ENCODE measurements at places on chromosomes 5 and 9.

GRCh38 chr9:69746859-69747560, 12.8 kb downstream of the PTAR1 start:
- no peak for DNase-seq

GRCh38 chr5:143401227-143402016, 2.1 kb downstream of the NR3C1 start:
- no peak for DNase-seq

- DNase-seq, result no peak
Observed at GRCh38 chr9:135350003-135350315, 129.6 kb upstream of the PPP1R26 start.

GRCh38 chr9:74940600-74940999, 12.1 kb downstream of the C9orf40 start:
- DNase-seq, result no peak

DNA sequence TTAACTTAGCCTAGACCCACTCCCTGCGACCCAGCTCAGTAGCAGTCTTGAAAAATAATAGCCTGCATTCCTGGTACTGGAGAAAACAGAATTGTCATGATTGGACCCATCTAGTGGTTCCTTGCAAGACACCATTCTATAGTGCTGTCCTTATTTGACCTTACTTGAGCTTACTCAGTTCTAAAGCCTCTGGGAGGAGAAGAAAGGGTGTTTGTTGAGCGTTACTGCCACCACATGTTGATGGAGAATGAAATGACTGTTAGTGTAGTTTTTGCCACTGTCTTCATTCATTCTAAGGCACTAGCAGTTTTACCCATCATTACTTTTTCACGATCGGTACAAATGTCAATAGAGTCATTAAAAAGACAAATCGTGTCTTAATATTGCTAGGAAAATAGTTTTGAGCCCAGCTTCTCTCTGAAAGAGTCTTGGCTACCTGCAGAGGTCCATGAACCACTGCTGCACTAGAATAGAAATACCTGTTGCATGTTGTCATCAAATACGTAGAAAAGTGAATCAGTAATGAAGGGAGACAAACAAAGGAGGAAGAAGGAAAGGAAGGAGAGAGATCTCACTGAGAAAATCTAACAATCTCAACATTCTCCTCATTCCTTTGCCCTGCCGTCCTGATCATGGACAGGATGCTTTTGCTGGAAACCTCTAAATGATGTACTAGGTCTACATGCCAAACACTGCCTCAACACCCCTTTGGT, 96.0 kb downstream of the LIX1 start:
- DNase-seq, result no peak

DNA sequence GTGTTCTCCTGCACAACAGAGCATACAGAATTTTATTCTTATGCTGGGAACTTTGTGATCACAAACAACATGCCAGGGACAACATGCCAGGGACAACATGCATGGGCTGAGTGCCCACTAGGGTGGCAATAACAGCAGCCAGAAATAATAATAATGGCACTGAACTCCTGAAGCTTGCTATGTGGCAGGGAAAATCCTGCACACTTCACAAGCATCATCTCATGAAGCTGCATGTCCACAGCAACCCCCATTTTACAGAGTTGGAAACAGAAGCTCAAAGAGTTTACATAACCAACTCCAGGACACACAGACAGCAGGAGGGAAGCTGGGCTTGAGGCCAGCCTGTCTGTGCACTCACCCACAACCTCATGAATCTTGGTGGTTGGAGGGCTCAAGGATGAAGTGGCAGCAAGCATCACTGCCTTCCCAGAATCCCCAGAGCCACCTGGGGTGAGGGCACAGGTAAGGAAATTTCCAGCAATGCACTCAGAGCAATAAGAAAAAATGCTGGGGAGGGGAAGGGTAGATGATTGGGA, 111.4 kb downstream of the GABBR2 start:
- DNase-seq, result no peak

- no peak for DNase-seq
Observed at GRCh38 chr5:82164176-82164976, 113.8 kb downstream of the RPS23 start.

DNA sequence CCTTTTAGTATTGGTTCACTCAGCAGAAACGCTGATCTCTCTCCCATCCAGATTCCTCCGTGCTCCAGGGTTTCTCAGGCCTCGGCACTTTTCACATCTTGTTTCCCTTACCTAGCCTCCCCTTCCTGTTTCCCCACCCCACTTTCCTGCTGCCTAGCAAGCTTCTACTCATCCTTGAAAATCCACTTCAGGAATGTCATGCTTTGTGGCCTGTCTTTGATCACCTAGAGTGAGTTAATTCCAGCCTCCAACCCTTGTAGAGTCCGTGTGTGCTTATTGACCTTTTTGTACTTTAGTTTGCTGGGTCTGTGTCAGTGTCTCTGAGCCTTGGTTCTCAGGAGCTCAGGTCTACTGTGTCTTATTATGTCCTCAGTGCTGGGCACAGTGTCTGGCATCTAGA, 116.6 kb downstream of the AOPEP start:
- DNase-seq, result no peak

DNA sequence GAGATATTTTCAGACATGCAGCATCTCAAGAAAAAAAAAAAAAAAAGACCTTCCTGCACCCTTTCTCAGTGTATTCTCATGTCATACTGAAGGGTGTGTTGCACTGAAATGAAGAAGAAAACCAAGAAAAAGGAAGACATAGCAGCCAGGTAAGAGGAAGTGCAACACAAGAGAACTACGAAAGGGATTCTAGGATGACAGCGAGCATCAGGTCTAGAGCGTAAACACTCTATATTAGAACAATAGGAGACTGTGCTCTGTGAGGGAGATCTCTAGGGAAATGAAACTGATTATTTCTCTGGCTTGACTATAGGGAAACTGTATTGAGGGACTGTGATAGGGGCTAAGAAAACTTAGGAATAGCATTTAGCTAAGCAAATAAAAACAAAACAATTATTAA, 30.0 kb downstream of the BTF3 start:
- DNase-seq, result no peak

- DNase-seq, result no peak
Observed at GRCh38 chr9:22052376-22052945, 43.4 kb upstream of the CDKN2B start.

- DNase-seq, result no peak
Observed at GRCh38 chr5:81010336-81011169, 50.4 kb downstream of the RASGRF2 start.

- no peak for DNase-seq
Observed at GRCh38 chr5:7422316-7423106, 26.6 kb downstream of the ADCY2 start.

- no peak for DNase-seq
Observed at GRCh38 chr5:135140446-135141204, 106.6 kb upstream of the PITX1 start.

DNA sequence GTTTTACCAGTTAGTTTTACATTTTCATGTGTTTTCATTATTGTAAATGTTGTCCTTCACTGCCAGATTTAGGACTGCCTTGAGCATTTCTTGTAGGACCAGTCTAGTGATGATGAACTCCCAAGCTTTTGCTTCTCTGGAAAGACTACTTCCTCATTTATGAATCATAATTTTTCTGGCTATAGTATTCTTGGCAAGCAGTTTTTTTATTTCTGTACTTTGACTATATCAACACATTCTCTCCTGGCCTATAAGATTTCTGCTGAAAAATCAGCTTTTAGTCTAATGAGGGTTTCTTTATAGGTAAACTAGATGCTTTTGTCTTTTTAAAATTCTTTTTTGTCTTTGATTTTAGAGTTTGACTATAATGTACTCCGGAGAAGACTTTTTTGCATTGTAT, 256.8 kb upstream of the GRAMD2B start:
- DNase-seq, result no peak

DNA sequence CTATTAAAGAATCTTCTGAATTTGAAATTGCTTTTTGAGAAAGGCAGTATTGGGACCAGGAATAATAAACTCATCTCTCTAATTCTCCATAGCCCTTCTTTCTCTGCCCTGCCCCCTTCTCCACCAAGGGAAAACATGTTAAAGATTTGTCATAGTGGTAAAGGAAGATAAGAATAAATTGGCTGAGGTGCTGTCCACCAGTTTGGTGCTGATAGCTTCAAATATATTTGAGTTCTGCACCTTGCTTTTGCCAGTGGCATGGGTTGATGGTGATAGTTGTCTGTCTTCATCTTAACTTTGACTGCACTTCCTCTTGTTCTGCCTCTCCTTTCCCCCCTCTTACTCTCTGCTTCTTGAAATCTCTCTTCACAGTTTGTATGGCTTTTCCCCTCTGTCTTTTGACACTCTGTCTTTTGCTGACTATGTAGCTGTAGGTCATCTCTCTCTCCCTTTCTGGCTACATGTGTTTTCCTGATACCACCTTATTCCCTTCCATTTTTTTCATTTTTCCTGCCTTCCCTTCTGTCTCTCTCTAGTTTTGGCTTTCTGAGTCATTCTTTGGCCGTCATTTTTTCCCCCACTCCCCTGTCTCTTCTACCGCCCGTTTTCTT, 56.6 kb downstream of the NDUFS4 start:
- DNase-seq, result no peak

DNA sequence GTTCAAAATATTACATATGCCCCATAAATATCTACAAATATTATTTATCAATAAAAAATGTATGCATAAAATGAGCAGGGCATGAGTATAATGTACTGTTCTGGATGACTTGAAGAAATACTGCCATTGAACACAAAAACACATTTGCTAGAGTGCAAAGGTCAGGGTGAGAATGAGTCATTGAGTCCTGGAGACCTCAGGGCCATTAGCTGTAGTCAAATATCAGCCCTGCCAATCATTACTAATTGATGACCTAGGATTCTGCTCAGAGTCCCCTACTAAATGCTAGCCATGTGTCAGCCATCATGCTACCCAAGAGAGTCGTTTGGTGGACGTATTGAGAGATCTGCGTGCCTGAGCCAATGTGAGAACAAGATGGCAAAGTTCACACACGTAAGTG, 80.3 kb upstream of the FAM169A start:
- no peak for DNase-seq

DNA sequence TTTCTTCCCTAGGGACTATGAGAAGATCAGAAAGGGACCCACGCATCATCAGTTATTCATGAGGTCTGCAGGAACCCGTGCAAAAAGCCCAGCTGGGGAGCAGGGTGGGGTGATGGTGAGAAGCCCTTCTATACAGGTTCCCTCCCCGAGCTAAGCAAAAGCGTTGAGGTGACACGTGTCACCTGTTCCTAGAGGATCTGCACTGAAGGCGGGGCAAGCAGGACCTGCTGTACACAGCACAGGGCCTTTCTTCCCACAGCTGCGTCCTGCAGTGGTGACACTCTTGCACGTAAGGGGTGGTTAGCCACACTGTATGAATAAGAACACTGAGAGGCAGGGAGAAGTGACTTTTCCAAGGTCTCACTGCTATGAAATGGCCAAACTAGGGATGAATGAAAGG, 37.2 kb upstream of the SH3PXD2B start:
- no peak for DNase-seq

- no peak for DNase-seq
Observed at GRCh38 chr9:19465586-19466279, 56.9 kb downstream of the ACER2 start.

- DNase-seq, result no peak
Observed at GRCh38 chr5:39177631-39177964, 41.8 kb downstream of the FYB1 start.

DNA sequence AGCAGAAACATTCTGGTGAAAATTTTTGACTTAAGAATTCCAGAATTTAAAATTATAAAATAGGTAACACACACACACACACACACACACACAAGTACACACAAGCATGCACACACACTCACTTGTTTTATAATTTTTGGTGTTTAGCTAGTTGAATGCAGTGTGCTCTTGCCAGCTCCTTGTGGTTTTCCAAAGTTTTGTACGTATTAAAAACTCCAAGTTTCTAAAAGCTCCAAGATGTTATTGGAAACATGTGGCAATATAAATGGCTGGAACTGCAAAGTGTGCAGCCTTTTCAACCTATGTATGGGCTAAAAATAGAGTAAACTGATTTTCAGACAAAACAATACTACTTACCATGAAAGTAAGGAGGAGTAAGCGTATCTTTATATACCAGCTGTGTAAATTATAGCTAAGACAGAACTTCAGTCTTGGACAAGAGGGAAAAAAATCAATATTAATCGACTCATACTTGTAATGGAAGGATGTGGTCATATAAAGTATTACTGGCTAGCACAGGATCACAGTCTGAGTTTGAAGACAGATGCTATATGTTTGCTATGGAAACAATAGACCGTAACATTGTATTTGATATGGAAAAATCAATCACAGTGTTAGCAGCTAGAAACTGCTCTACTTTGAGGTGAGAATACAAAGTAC, 727.1 kb upstream of the GRAMD2B start:
- DNase-seq, result no peak

DNA sequence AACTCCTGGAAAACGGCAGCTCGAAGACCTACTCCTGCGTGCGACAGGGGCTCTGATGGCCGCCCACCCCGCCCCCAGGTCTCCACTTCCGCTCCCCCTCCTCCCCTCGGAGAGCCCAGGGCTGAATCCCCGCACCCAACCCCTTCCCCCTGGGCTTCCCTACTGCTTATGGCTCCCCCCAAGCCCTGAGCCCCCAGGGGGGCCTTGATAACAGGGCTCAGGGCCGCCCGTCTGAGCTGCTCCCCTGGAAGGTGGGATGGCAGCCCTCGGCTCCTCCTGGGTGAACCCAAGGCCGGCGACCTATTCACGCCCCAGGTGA, 30.4 kb downstream of the GLT6D1 start:
- no peak for DNase-seq

GRCh38 chr9:137029058-137029936, 1.3 kb upstream of the ABCA2 start:
- peak; percentile 54 for DNase-seq

GRCh38 chr9:78566521-78566920, 269.6 kb downstream of the PSAT1 start:
- no peak for DNase-seq

- no peak for DNase-seq
Observed at GRCh38 chr9:136237486-136238341, 7.9 kb downstream of the QSOX2 start.

DNA sequence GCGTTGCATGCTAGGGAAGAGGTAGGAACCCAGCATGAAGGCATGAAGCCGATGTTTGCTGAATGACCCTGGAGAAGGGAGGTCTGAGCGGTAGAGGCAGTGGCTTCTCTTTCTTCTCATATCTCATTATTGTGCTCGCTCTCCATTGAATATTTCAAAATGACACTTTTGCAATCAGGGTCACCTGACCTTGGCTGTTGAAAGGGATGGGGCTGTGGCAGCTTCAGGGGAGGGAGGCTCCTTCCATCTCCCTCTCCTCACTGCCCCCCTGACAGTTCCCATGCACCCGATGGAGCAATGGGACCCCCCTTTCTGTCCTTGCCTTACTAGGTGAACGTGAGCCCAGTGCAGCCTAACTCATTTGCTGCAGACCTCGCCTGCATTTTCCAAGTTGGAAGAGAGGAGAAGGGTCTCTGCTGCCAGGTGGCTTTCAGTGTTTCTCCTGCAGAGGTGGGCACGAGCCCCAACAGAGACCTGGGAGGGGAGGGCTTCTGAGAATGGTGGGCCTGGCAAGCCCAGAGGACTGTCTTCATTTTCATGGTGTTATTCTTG, 17.9 kb downstream of the STC2 start:
- no peak for DNase-seq

- no peak for DNase-seq
Observed at GRCh38 chr9:129458663-129459546, 162.0 kb downstream of the C9orf50 start.

GRCh38 chr9:93255994-93256877, 72.3 kb downstream of the WNK2 start:
- DNase-seq, result no peak

GRCh38 chr5:57738301-57738700, 255.7 kb upstream of the ACTBL2 start:
- no peak for DNase-seq

Data from activated CD4-positive, CD25-positive, alpha-beta regulatory T cell treated with anti-CD3 and anti-CD28 coated beads, Interleukin-2, amount 50 U/mL, for 16 hours (primary cell).